ENCODE measurements at places on chromosomes 1 and 21.

- no peak for DNase-seq
Observed at GRCh38 chr21:34885125-34885524, 164.0 kb downstream of the RUNX1 start.

GRCh38 chr1:175166746-175167145, 25.8 kb downstream of the KIAA0040 start:
- no peak for DNase-seq

DNA sequence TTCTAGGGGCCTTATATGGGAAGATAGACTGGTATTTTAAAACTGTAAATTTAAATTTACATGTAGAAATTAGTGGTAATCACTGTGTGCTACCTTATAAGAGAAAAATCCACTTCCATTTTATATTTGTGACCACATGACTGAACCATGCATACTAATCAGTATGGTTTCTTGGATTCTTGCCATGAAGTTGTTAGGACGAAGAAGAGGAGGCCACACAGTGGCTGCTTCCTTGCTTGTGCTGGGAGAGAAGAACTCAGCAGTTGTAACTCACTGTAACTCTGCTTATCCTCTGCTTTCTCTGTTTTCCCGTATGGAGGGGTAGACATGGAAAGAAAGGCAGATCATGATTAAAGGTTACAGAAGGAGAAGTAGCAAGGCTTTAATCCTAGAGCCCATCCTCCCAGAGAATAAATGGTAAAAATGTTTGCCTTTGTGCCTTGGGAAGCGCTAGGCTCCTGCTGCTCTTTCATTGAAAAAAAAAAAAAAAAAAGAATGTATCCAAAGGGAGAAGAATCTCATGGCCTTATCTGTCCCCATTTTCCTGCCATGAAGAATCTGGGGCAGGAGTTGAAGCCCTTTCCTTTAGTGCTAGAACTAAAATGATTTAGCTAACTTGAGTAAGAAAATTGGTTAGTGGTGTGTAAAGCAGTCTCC, 32.4 kb downstream of the KCTD3 start:
- DNase-seq, result peak; percentile 61

GRCh38 chr1:207140536-207140935, 36.5 kb downstream of the C4BPA start:
- no peak for DNase-seq

- DNase-seq, result no peak
Observed at GRCh38 chr1:192530254-192530653, 45.3 kb upstream of the RGS1 start.

All from A673 (cell line).